ENCODE measurements at places on chromosomes 11 and 22.

DNA sequence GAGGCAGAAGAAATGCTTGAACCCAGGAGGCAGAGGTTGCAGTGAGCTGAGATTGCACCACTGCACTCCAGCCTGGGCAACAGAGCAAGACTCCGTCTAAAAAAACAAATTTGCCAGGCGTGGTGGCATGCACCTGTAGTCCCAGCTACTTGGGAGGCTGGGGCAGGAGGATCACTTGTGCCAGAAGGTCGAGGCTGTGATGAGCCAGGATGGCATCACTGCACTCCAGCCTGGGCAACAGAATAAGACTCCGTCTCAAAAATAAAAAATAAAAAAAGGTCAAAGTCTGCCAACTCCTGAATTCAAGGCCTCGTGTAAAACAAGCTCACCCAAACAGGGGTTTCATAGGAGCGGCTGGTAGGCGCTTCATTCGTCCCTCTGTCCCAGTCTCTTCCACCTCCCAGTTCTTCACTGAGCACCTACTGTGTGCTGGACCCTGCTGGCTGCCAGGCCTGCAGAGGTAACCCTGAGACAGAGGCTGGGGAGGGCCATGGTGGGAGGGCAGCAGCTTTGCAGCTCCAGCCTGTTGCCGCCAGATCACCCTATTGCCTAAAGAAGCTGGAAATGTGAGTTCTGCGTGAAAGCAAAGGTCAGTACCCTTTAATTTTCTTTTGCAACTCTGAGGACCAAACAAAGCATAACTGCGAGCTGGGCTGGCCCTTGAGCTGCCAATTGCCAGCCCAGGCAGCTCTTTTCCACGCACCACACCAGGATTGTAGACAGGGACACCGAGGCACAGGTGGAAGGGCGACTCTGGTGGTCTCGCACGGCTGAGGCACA is 15.3 kb downstream of the RPL3 start:
- DNase-seq, result no peak

DNA sequence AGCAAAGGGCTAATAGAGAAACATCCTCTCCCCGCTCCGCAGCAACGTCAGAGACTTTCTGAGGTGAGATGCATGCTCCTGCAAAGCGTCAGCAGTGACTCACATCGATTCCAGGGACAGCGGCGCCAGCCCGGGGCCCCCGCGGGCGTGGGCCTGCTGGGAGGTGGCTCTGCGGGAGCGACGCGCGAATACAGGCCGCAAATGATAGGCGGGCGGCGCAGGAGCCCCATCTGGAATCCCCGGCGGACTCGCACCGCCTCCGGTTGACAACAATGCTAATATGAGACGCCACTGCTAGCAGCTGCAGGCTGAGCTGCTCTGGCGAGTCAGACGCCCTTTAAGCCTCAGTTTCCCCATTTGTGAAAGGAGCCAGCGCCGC is 557 bp downstream of the RANGAP1 start:
- peak; percentile 78 for DNase-seq

- DNase-seq, result no peak
These were observed 26.4 kb upstream of the OAF start for GRCh38 chr11:120184371-120184945.

DNA sequence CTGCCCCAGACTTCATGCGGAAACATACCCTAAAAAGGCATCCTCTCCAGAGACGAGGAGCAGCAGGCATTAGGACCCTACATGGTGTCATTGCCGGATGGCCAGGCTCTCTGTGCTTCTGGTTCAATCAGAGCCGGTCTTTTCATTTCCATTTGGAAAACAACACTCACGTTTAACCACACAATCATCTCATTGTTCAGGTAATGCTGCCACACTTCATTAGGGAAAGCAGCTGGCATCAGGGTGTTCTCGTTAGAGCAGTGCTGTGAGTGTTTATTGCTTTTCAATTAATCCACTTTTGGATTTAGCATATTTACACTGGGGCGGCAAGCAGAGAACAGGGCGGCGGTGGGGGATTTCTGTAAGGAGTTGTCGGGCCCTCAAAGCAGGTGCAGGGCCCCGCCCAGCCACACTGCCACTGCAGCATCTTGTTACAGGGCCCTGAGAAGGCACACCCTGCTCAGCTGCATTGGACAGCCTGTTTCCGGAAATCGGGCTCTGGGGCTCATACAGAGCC is 338.6 kb downstream of the SHANK2 start:
- no peak for DNase-seq

GRCh38 chr22:41271787-41272186 is 14.2 kb downstream of the RANGAP1 start:
- DNase-seq, result no peak

- no peak for DNase-seq
These were observed 151.1 kb downstream of the C11orf91 start for GRCh38 chr11:33549483-33549882.

All from activated CD8-positive, alpha-beta memory T cell treated with anti-CD3 and anti-CD28 coated beads for 48 hours (primary cell).